ENCODE measurements at places on chromosomes 7 and 10.

DNA sequence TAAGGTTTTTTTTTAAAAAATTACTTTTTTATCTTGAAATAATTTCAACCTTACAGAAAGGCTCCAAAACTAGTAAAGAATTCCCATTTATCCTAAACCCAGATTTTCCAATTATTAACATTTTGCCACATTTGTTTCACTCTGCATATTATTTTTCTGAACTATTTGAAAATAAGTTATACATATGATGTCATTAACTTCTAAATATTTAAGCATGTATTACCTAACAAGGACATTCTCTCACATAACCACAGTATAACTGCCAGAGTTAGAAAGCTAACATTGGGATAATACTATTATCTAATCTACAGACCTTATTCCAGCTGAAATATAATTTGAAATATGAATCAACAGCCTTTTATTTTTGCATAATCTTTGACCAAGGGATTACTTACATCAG lies 65.8 kb downstream of the SLC18A2 start:
- no peak for DNase-seq

GRCh38 chr10:490891-491571 lies 198.4 kb downstream of the DIP2C start:
- DNase-seq: no peak

- no peak for DNase-seq
These were observed 431 bp downstream of the ZYX start for GRCh38 chr7:143381427-143382125.

GRCh38 chr10:30813872-30814481 lies 184.4 kb upstream of the LYZL2 start:
- no peak for DNase-seq

- DNase-seq: no peak
These were observed 42.5 kb downstream of the KLHDC10 start for GRCh38 chr7:130112662-130113425.

DNA sequence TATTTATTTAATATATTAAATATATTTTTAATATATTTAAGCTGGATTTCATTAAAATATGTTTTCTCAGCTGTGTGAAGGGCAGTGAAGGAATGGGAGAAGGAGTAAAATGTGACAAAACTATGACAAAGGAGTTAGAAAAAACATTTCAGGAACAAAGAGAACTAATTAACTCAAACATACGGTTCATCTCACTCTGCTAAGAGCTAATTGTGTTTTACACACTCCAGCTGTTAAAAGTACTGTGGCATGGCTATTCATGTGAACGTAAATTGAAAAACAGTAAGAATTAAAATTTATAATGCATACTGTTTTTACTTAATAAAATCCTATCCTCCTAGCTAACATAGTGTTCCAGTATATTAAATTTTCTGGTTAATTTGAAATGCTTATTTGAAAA lies 262.5 kb upstream of the GNAI1 start:
- no peak for DNase-seq

- no peak for DNase-seq
These were observed 232.2 kb downstream of the FANK1 start for GRCh38 chr10:126128581-126128980.

DNA sequence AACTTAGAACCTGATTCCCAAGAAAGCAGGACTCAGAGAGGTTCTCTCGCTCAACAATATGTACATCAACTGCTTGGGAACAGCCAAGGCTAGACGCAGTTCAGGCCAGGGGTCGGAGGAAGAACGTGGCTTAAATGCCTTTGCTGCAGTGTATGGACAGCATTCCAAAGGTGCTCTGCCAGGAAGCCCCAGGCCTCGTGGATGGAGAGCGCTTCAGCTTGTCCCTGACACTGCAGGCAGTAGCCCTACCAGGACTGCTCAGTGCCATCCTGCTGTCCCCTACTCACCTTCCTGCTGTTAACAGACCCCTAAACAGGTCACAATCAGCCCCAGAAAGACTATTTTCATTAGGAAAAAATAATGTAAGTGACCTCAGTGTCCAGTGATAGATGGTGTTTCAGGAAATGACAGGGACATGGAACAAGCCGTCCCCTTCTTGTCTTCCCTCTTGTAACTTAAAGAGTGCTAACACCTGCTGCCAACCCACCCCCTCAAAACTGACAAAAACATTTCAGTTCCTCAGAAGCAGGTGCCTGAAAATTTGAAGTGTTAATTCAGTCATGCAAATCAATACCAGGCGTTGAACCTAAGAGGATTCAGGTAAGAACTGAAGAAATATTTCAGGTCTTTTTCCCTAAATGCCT lies 16.5 kb downstream of the CREB3L2 start:
- no peak for DNase-seq

- DNase-seq: no peak
These were observed at the start of gene ATRNL1 for GRCh38 chr10:115093286-115093775. TSS of gene ATRNL1 (plus strand) at chr10:115093365. CDS start at chr10:115093751, 386 bp downstream.

DNA sequence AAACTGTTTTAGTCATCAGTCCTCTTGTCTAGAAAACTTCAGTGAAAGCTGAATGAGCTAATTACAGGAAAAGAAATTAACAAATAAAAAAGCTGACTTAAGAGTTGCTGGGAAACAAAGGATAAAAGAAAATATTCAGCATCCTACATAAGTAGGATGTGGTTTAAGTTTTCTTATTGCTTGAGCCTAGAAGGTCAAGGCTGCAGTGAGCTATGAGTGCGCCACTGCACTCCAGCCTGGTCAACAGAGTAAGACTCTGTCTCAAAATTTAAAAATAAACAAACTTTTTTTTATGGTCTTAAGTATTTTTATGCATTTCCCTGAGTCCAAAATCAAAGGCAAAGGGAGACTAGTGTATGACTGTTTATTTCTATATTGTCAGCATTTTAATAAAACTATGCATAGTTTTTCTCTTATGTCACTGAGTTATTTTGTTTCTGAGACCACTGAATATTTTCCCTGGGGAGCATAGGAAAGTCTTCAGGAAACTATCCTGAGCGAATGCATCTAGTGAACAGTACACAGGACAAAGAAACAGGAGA lies 40.0 kb upstream of the LRRN3 start:
- DNase-seq: no peak

- DNase-seq: no peak
These were observed 40.3 kb downstream of the VIPR2 start for GRCh38 chr7:159104188-159104920.

DNA sequence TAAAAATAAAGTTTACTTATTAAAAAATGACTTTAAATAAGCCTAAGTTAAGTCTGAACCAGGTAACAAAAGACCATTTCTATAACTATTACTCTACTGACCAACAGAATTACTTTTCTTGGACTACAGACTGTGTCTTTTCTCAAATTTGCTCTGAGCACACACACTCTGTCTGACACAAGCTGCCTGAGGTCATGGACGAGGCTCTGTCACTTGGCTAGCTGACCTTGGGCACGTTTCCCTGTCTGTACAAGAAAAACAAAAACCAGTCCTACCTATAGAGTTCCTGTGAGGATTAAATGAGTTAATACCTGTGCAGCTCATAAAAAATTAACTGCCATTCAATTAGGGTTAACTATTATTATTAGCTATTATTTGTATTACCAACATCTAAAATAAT lies 22.9 kb downstream of the ATE1 start:
- DNase-seq: no peak

DNA sequence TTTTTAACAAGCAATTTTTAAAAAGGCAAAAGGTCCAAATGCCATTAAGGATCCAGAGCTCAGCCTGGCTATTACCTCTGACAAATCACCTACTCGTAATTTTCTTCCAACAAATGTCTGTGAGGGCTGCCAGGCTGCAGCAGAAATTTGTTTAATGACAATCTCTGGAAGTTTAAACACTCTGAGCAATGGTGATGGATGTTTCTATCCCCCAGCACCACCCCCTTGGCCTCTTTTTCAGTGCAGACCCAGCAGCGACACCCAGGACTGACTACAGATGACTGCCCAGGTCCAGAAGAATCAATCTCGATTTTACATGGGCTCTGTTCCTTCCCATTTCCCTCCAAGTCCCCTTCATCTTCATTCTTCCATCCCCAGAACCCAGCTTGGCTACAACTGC lies 201.4 kb upstream of the AOAH start:
- DNase-seq: no peak

DNA sequence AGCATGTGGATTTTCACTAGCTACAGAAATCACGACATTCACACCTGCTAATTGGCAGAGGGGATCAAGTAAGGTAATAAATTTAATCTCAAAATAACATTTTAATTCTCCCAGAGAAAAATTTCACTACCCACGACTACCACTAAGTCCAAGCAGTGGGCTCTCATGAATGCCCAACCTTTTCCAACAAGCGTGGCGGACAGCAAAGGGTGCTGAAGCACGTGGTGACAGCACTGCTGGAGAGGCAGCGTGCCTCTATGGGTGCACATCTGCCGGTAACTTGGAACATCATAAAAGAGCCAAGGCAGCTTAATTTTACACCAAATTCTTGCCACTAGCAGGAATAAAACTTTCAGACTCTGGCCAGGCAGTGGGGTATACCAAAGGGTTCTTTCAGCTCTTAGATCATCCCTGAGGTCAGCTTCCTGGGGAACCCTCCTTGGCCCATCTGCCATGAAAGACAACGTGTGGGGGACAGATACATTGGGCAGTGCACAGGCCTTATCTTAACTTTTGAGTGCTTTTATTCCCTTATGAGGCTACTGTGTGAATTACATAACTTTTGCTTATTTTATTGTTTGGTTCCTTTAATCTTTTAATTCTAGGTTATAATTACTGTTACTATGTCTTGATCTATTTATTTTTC lies 206.7 kb upstream of the KCTD7 start:
- no peak for DNase-seq

- DNase-seq: no peak
These were observed 412.9 kb upstream of the NFE2L3 start for GRCh38 chr7:25739143-25739542.

- DNase-seq: no peak
These were observed 66.7 kb upstream of the ATP6V0A4 start for GRCh38 chr7:138864667-138865066.

GRCh38 chr7:88243345-88243909 lies 23.6 kb upstream of the SRI start:
- DNase-seq: no peak

GRCh38 chr7:41874201-41874785 lies 171.4 kb upstream of the INHBA start:
- DNase-seq: no peak

- no peak for DNase-seq
These were observed 47.2 kb upstream of the PPP2R2D start for GRCh38 chr10:131853610-131853964.

DNA sequence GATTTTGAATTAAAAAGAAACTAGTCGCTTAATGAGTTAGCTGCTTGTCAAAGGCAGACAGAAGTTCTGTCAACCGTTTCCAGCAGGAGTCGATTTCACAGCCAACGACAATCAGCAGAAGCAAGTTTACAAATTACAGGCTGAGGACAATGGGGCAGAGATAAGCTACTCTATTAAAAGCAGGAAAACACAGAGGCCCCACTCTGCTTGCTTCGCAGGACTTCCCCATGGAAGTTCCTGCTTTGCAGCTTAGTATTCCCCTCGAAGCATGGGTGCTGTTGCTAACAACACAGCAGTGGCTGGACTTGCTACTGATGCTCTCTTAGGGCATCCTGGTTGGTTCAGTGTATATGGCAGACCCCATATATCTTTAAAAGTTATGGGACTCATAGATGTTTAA lies 50.8 kb upstream of the KLF6 start:
- DNase-seq: no peak

- no peak for DNase-seq
These were observed 316.7 kb upstream of the NPSR1 start for GRCh38 chr7:34341326-34341725.
